ENCODE measurements at places on chromosomes 3 and 15.

- no peak for DNase-seq
These were observed 6.0 kb downstream of the CCDC12 start for GRCh38 chr3:46970391-46971091.

DNA sequence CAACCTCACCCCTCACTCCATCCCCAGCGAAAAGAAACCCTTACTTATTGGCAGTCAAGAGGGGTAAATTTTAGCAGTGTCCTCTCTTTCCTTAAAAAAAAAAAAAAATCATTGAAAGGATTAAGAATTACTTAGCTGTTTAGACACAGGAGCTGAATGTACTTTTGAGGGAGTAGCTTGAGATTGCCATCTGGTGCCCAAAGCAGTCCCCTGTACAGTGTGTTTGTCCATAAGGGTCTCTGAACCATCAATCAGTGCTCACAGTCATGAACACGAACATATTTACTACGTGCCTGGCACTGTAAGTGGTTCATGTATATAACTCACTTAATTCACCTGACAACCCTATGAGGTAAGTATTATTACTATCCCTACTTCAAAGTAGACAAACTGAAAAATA lies 463.5 kb downstream of the RAP2B start:
- DNase-seq, result no peak

GRCh38 chr3:48408823-48409281 lies 21.0 kb downstream of the PLXNB1 start:
- no peak for DNase-seq

DNA sequence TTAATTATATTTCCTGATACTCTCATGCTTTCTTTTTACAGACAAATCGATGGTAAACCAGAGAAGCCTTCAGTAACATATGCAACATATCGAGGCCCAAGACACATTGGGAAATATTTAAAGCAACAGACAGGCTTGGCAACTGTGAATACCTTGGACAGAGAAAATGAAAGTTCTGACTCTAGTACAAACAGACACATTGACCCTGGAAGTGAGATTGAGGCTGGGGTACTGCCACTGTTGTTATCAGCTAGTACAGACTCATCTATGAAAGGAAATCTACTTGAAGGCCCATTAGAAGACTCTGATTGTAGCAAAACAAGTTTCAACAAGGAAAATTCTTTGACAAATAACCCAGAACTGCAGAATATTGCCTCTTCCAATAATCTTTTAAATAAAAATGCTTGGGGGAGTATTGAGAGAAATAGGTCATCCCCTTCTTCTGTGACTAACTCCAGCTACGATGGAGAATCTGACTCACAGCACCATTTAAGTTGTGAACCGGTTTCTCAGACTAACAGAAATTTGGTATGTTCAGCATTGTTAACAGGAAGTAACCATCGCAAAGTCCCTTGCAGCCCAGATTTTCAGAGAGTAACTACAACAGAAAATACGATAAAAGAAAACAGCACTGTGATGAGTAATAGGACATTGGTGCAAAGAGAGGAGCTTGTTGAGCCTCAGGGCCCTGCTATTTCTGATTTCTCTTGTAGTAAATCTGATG lies 50.2 kb downstream of the CRYBG3 start:
- no peak for DNase-seq

All from LNCaP clone FGC (cell line).